Type B pancreatic cell (in vitro differentiated cells): ENCODE measurements at places on chromosomes 4 and X. TPM values are rescaled to one million over a fixed set of nuclear protein-coding genes. Genes with fewer than 3 reads are reported as not detected.

The ARAP2 gene
- 10.8 and 20.0 TPM in 2 replicates for total RNA-seq

The STOX2 gene
- total RNA-seq = 16.6 and 16.7 TPM in 2 replicates

The BEX3 gene
- total RNA-seq = 194 and 251 TPM in 2 replicates

The EGF gene
- total RNA-seq = 25.5 and 65.1 TPM in 2 replicates

The TIGD4 gene
- total RNA-seq = 0.98 and 1.8 TPM in 2 replicates

DNA sequence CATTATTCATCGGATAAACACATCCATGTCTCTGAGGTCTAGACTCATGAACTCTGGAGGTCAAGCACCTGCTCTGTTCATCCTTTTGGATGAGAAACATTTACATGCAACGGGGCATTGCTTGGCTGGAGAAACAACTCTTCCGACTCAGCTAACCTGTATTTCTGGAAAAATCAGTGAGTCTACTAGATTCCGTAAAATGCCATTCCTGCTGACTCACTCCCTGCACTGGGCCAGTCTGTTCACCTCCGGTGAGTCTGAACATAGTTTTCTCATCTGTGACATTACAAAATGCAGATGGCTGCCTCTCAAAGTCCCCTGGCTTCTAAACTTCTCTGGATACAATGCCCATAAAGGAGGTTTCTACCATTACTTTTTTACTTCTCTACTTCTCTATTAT is 185.7 kb upstream of the HS3ST1 start:
- H3K27ac ChIP-seq = peak overlapping the region; percentile 87
- no peaks in the 10 kb centered on the region for H3K36me3 ChIP-seq
- peak overlapping the region; percentile 59 for H3K4me3 ChIP-seq
- peaks cover 5% of the 10 kb centered on the region for H3K4me1 ChIP-seq

GRCh38 chrX:134431894-134432293 is 28.1 kb upstream of the HPRT1 start:
- H3K27ac ChIP-seq = no peak overlapping the region
- no peak for DNase-seq
- no peaks in the 10 kb centered on the region for H3K4me1 ChIP-seq
- H3K27me3 ChIP-seq = no peaks in the 10 kb centered on the region
- no peak overlapping the region for H3K4me3 ChIP-seq
- H3K36me3 ChIP-seq = peaks cover 12% of the 10 kb centered on the region

- peak overlapping the region; percentile 98 for H3K27ac ChIP-seq
- H3K4me1 ChIP-seq = peaks cover 33% of the 10 kb centered on the region
- H3K4me3 ChIP-seq = peak overlapping the region; percentile 99
- H3K27me3 ChIP-seq = peaks cover 20% of the 10 kb centered on the region
- peak; percentile 83 for DNase-seq
- H3K36me3 ChIP-seq = peaks cover 19% of the 10 kb centered on the region
These were observed 746 bp downstream of the REST start for GRCh38 chr4:56908206-56909085.

- DNase-seq = no peak
- H3K4me1 ChIP-seq = peaks cover 14% of the 10 kb centered on the region
- no peaks in the 10 kb centered on the region for H3K27me3 ChIP-seq
- no peak overlapping the region for H3K4me3 ChIP-seq
These were observed 10.0 kb downstream of the MGST2 start for GRCh38 chr4:139675651-139676050.

DNA sequence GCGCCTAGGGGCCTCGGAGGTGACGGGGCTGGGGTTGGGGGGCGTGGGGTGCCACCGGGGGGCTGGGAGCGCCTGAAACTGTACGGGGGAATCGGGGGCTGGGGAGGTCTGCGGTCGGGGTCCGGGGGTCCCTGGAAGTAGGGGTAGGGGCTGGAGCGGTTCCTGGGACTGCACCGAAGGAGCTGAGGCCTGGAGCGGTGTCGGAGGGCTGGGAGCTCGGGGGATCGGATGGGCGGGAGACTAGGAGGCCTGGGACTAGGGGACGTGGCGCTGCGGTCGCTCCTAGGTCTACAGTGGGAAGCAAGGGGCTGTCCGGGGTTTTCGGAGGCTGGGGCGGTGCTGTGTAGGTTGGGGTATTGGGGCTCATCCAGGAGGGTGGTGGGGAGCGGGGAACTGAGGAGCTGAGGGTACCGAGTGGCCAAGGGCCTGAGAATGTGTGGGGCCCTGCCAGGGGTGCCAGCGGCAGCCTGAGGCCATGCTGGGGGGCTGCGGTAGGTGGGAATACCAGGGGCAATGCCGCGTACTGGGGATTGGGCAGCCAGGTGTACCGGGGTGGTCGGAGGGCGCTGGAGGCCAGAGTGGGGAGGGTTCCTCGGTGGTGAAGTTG is 562 bp downstream of the AKAP17A start:
- DNase-seq = no peak
- H3K27ac ChIP-seq = peak overlapping the region; percentile 93
- peaks cover 4% of the 10 kb centered on the region for H3K36me3 ChIP-seq
- H3K4me3 ChIP-seq = peak overlapping the region; percentile 92

DNA sequence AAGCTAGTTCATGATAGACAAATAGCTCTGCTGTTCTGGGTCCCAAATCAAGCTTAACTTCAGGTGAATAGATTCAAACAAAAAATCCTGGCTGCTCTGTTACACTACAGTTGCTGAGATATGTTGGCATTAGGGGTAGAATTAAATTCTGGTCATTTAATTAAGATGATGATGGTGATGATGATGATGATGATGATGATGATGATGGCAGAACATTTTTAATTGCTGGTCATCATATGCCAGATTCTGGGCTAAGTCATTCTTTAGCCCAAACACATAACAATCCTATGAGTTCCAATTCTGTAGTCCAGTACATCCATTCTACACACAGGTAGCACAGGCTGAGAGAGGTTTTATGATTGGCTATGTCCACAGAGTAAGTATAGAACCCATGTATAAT is 741.5 kb downstream of the STIM2 start:
- no peak overlapping the region for H3K27ac ChIP-seq
- H3K27me3 ChIP-seq = no peaks in the 10 kb centered on the region
- no peaks in the 10 kb centered on the region for H3K36me3 ChIP-seq
- H3K4me1 ChIP-seq = no peaks in the 10 kb centered on the region
- no peak for DNase-seq

- no peak for DNase-seq
- no peaks in the 10 kb centered on the region for H3K36me3 ChIP-seq
- no peaks in the 10 kb centered on the region for H3K27me3 ChIP-seq
These were observed 37.9 kb upstream of the OTUD4 start for GRCh38 chr4:145218251-145218650.

DNA sequence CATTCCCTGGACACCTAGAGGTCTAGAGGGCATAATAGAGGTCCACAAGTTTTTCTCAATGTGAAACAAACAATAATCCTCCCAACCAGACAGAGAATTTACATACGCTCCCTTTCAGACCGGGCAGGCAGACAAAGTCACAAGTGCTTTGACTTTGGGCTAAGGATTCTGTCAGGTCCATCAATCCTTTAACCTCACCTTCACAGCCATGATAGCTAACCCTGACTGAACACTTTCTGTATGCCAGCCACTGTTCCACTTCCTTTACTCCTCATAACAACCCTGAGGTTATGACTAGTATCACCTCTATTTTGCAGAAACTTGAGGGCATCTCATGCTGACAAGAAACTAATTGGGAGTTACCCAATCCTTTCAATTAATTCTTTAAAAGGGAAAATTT is 118.8 kb upstream of the AFF2 start:
- H3K27ac ChIP-seq = no peak overlapping the region
- no peak for DNase-seq
- no peak overlapping the region for H3K4me3 ChIP-seq
- no peaks in the 10 kb centered on the region for H3K36me3 ChIP-seq

GRCh38 chr4:153661215-153661822 is 22.8 kb upstream of the TLR2 start:
- peaks cover 3% of the 10 kb centered on the region for H3K27me3 ChIP-seq
- no peaks in the 10 kb centered on the region for H3K4me1 ChIP-seq
- no peak for DNase-seq

GRCh38 chr4:24515698-24516097 is 68.7 kb downstream of the DHX15 start:
- DNase-seq = no peak
- no peak overlapping the region for H3K27ac ChIP-seq
- H3K27me3 ChIP-seq = no peaks in the 10 kb centered on the region
- no peak overlapping the region for H3K4me3 ChIP-seq
